ENCODE measurements at places on chromosomes 13 and 19.

DNA sequence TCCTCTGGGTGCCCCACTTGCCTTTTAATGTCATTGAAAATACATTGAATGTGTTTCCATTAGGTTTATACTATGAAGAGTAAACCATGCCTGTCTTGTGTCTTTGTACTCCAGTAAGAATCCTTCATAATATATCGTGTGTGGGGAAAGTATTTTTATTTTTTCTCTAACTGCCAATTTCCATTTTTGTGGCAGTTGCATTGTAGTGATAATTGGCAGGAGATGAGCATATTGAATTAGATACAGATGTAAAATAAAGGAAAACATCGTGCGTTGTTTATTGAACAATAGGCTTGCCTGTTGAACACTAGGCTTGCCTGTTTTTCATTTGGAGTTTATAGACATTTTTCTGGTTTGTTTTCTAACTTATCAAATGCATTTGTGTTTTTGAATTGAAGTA, 218.8 kb downstream of the NBEA start:
- DNase-seq, result peak; percentile 23

DNA sequence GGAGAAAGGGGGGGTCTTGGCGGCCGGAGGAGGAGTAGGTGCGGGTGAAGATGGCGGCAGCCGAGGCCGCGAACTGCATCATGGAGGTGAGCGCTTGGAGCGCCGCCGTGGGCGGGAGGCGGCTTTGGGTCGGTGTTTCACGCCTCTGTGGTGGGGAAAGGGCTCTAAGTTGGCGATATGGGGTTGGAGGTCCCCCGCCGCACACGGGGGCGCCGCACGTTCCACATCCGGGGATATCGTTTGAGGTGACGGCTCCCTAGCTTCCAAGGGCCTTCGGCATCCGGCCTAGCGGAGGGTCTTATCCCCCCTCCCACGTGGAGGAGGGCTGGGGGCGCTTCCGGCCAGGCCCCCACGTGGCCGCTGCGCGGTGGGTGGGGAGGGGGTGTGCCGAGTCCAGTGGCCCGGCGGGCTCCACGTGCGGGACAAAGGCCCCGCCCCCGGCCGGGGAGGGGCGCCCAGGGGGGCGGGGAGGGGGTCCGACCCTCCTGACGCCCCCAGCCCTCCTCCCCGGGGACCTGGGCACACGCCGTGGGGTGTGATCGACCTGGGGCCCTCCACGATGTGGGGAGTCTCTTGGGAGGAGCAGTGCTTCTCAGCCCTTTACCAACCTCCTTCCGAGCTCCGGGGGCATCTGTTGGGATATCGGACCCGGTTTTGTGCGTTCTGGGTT, at the start of gene PRMT1:
Gene PRMT1 (plus strand): TSS at position 41 of the 670 bp plus-strand sequence. CDS start 10 bp downstream, at position 51.
- DNase-seq, result no peak

DNA sequence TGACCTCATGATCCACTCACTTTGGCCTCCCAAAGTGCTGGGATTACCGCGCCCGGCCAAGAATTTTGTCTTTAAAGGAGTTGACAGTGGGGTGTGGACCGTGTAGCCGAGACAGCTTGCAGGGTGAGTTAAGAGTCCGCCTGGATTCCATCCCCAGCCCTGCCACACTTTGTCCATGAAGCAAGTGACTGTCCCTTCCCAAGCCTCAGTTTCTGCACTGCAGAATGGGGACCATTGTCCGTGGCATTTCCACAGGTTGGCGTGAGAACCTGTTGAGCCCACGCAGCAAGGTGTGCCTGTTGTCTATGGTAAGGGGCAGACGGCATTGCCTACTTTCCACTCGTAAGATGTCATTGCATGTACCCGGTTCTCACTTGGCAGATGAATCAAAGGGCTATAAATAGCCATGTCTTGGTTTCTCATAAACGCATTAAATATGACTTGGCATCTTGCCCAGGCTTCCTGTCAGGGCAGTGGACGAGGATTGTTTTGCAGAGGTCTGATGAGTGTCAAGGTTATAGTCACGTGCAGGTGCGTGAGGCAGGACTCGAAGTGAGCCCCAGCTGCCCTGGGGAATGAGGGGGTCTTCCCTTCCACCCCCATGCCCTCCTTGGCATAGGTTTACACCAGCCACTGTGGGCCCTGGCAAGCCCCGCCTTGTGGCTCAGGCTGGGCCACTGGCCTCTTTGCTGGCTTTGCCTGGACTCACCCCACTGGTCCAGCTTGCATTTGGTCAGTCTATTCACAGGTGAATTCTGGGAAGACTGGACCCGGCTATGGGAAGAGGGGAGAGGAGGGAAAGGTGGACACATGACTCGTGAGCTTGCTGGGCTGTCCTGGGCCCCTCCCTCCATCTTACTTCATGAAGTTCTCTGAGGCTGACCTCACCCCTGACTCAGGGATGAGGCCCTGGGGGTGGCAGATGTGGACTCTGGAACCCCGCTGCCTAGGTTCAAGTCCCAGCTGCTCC, 14.6 kb downstream of the FAM187B start:
- peak; percentile 62 for DNase-seq

- DNase-seq, result no peak
Measured at GRCh38 chr13:37833411-37833810, 36.2 kb downstream of the TRPC4 start.

- no peak for DNase-seq
Measured at GRCh38 chr19:10977742-10978092, 16.9 kb downstream of the SMARCA4 start.

DNA sequence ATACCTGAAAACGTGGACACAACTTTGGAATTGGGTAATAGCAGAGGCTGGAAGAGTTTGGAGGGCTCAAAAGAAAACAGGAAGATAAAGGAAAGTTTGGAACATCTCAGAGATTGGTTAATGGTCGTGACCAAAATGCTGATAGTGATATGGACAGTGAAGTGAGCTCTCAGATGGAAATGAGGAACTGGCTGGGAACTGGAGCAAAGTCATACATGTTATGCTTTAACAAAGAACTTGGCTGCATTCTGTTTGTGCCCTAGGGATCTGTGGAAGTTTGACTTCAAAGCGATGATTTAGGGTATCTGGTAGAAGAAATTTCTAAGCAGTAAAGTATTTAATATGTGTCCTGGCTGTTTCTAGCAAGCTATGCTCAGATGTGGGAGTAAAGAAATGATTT, 136.2 kb downstream of the DNAJC3 start:
- DNase-seq, result no peak

DNA sequence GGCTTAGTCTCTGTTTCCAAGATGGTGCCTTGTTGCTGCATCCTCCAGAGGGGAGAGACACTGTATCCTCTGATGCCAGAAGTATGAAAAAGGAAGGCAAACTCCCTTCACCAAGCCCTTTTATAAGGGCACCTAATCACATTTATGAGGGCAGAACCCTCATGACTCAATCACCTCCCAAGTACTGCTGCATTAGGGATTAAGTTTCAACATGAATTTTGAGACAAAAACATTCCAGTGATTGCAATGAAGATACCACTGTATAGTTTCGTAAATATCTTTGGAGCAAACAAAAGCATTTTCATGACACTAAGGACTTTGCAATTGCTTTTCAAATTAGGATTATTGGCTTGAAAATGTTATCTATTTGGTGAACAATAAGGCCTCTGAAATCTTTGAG, 63.8 kb downstream of the RNF17 start:
- DNase-seq, result no peak

- DNase-seq, result peak; percentile 95
Measured at GRCh38 chr19:17079710-17080439, 4.3 kb downstream of the MYO9B start.

DNA sequence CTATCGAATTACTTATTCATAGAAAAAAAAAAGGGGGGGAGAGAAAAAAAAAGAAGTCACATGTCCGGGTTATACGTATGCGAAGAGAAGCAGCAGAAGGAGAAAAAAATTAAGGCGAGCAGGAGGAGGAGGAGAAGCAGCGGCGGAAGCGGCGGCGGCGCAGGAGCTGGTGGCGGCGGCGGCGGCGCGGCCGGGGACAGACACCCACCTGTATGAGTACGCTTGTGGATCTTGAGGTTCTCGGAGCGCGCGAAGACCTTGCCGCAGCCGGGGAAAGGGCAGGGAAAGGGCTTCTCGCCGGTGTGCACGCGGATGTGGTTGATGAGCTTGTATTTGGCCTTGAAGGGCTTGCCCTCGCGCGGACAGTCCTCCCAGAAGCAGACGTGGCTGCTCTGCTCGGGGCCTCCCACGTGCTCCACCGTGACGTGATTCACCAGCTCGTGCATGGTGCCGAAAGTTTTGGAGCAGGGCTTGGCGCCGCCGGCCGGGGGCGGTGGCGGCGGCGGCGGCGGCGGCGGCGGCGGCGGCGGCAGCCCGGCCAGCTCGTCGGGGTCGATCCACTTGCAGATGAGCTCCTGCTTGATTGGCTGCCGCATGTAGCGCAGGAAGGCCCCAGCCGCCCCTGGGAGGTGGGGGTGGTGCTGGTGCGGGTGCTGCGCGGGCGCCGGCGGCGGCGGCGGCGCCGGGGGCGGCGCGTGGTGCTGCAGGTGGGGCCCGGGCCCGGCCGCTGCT, 1.5 kb downstream of the ZIC5 start:
- no peak for DNase-seq

All from muscle of back (tissue), 13 donors.